ENCODE measurements at places on chromosomes 11 and 22.

DNA sequence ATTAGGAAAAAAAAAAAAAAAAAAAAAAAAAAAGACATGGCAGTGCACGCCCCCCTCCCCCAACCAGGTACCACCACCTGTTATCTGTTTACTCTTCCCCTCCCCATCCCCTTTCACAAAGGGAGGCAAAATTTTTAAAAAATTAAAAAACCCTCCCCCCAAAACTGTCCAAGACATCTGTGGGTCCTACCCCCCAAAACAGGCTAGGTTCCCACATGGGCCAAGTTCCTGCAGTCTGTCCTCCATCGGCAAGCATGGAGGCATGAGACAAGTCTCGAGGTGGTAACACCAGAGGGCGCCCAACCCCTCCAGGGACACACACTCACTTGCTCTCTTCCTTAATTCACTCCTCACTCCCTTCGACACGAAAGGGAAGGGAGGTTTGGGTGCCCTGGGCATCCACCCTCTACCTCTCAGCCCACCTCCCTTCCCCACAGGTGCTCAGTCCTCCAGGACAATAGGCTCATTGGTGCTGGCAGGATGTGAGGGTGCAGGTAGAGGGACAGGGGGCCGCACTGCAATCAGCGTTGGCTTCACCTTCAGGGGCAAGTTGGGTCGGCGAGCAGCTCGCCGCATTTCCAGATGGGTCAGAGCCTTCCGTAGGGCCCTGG lies 2.2 kb upstream of the TUT1 start:
- no peak for DNase-seq

DNA sequence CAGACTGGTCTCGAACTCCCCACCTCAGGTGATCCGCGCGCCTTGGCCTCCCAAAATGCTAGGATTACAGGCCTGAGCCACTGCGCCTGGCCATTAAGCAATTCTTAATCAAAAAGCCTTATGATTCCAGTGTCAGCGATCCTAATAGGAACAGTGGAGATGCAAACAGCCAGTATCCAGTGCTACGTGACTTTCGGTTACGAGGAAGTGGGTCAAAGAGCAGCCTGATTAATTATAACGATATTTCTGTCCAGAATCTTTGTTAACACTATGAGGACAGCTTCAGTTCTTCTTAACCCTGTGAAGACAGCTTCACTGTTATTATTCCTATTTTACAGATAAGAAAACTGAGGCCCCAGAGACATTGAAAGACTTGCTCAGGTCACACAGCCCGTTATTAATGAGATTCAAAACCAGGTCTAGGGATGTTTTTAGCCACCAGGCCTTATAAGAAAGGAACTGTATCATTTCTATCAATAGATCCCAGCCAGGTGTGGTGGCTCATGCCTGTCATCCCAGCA lies 17.3 kb upstream of the HMOX1 start:
- DNase-seq, result no peak

- DNase-seq, result no peak
These were observed 1.0 kb downstream of the RIC3 start for GRCh38 chr11:8167796-8168195.

DNA sequence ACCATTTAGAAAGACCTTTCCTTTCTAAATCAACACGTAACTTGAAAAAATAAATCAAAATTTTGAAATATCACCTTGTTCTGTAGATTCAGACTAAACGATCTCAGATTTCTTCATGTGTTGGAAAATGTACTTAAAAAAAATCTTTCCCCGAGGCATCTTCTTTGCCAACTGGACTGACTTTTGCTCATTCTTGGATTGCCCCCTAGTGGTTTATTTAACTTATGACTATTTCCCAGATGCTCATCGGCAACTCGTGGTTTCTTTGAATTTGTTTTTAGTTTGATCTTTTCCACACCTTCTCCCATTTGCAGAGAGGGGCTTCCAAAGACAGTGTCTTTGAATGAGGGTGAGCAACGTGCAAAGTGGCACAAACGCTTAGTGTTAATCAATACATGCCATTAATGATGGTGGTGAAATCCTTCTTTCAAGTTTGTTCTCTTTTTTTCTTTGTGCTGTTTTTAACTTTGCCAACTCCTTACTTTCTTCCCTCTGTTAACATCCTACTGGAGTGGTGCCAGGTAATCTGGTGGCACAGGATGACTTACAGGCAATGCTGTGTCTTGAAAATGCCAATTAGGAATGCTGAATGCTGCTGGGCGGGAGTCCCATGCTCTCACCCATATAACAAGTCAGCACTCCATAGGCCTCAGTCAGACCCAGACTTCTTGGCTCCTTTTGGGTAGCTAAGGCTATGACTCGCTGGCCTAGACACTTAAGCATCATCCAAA lies 18.3 kb downstream of the PRSS23 start:
- DNase-seq, result no peak

DNA sequence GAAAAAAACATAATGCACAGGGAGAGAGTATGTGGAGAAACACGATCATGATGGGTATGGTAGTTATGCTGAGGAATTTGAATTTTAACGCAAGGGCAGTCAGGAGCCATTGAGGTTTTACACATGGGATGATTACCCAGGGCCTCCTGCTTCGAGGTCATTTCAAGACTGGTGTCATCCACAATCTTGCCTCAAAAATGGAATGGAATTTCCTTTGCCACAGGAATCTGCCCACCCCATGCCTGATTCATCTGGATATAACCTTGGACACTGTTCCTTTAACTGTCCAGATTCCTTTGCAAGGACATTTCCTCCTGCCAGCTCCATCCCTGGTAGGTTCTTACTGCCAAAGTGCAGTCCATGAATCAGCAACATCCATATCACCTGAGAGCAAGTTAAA lies 655.9 kb upstream of the TENM4 start:
- DNase-seq, result no peak

DNA sequence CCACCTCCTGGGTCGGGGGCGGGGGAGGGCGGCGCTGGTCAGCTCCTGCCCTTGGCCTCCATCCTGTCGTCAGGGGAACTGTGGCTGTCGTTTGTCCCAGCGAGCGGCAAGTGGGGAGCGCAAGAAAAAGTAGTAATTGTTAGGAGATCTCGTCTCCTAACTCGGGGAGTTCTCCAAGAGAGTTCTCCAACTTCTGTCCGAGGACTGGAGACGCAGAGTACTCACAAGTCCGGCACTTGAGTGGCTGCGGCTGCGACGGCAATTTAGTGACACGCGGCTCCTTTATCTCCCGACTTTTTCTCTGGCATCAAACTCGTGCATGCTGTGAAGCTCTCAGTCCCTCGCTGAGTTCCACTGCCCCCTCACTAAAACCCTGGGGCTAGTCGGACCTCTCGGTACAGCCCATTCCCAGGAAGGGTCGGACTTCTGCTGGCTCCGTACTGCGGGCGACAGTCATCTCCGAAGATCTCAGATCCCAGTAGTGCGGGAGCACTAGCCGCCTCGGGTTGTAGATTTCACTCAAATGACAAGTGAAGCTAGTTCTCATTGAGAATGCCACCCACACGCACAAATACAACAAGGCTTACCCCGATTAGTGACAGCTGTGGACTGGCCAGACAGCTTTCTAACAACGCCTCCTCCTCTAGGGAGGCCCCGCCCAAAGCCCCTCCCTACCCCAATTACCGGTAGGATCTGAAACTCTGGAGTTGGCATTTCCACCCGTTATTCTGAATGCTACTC lies at the start of gene PGR:
PGR (minus strand) TSS at position 611 of the 741 bp plus-strand sequence. CDS start 743 bp downstream, outside the sequence.
- DNase-seq, result no peak

GRCh38 chr22:44669561-44669976 lies 32.4 kb upstream of the PRR5 start:
- no peak for DNase-seq

DNA sequence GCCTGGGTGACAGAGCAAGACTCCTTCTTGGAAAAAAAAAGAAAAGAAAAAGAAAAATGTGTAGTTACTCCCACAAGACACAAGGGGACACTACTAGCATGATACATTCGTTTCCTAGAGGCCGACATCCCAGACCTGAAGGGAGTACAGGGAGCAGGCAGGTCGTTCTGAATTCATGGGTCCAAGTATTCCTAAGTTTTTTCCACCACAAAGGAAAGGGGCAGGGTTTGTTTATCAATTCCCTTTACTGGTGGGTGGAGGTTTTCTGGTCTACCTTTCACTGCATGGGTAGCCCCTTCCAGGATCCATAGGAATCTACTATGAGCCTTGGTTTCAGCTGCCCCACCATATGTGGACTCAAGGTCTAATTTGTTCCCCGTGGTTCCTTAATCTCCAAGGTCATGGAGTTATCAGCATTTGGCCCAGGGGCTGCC lies 11.8 kb downstream of the TIGD3 start:
- peak; percentile 57 for DNase-seq

- no peak for DNase-seq
These were observed 98.0 kb upstream of the TBCEL start for GRCh38 chr11:120925944-120926343.

GRCh38 chr11:131808470-131808869 lies 438.1 kb downstream of the NTM start:
- DNase-seq, result no peak

DNA sequence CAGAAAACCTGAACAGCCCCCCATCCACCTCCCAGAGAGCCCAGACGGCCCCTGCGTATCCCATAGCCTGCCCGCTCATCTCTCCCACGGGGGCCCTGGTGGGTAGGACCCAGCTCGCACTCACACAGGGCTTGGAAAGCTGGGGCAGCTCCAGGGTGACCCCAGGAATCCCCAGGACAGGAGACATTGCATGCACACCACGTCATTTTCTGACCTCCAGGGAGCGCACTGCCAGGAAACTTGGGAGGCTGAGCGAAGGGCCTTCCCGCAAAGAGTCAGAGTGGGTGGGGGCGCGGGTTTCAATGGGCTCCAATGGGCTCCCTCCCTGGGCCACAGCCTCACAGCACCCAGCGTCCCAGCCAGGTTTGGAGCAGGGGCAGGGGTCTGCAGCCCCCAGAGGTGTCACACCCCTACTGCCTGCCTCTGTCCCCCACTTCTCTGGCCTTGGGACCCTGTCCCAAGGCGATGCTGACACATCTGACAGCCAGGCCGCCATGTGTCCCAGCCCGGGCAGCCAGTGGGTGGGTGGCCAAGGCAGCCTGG lies 8.2 kb upstream of the SYT8 start:
- DNase-seq, result no peak
